MCF 10A (cell line): ENCODE measurements at places on chromosomes 13 and 19. TPM values are rescaled to one million over a fixed set of nuclear protein-coding genes. Genes with fewer than 3 reads are reported as not detected.

The LRRC63 gene
- not detected in 2 replicates for total RNA-seq

The IQCN gene
- total RNA-seq, result 0.26 and 0.42 TPM in 2 replicates

The MBD3L5 gene
- total RNA-seq, result not detected in 2 replicates

The TYROBP gene
- not detected in 2 replicates for total RNA-seq

The PSG3 gene
- total RNA-seq, result not detected in 2 replicates

The FXYD7 gene
- total RNA-seq, result not detected in 2 replicates

The ZMYM5 gene
- total RNA-seq, result 12.1 and 14.4 TPM in 2 replicates

The ZNF730 gene
- total RNA-seq, result not detected in 2 replicates

The FFAR2 gene
- not detected in 2 replicates for total RNA-seq

The ANGPTL8 gene
- not detected in 2 replicates for total RNA-seq

The EIF3K gene
- 342 and 375 TPM in 2 replicates for total RNA-seq

The TJP3 gene
- total RNA-seq, result 0.69 and 1.6 TPM in 2 replicates

The PLK5 gene
- total RNA-seq, result 0.21 and 0.22 TPM in 2 replicates

DNA sequence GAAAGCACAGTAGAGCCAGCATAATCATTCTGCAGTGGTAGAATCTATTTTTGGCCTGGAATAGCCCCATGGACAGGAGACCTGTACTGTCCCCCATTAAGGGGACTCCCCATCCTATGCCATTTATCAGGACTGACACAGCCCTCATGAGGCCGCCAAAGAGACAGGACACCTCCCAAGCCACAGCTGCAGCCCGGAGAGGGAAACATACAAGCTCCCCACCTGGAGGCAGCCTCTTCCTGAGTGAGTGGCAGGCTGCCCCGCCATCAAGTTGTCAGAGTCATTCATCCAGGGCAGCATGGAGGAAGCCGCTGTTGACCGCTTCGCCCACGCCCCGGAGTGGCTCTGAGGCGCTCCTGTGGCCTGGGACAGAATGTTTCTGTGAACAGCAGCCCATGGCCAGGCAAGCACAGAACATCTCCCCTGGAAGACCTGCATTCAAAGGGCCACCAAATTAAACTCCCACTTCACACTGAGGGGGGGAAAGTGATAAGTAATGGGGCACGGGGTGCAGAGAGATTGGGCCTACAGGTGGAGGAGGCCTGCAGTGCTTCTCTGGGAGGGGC is 111.3 kb downstream of the ZDHHC20 start:
- DNase-seq, result no peak
- no peak overlapping the region for H3K4me3 ChIP-seq
- H3K27ac ChIP-seq, result no peak overlapping the region
- no peaks in the 10 kb centered on the region for H3K27me3 ChIP-seq
- no peaks in the 10 kb centered on the region for H3K4me1 ChIP-seq
- H3K36me3 ChIP-seq, result no peaks in the 10 kb centered on the region

- peaks cover 17% of the 10 kb centered on the region for H3K4me1 ChIP-seq
- DNase-seq, result no peak
- no peak overlapping the region for H3K4me3 ChIP-seq
- no peak overlapping the region for H3K27ac ChIP-seq
- H3K27me3 ChIP-seq, result no peaks in the 10 kb centered on the region
These were observed 11.7 kb downstream of the CYTH2 start for GRCh38 chr19:48480558-48481500.

DNA sequence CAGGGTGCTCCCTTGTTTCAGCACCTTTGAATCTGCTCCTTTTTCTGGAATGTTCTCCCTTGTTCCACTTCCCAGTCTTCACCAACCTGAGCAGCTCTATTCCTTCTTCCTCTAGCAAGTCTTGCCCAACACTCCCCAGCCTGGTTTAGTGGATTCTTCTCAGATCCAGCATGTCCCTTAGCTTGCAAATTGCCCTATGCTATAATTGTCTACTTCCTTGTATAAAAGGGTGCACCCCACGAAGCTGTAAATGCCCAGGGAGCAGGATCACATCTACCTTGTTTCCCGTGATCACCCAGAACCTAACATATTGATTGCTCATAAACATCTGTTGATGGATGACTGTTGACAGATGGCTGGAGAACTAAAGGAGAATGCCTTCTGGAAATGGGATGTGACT is 93.2 kb upstream of the C1QTNF9B start:
- no peak overlapping the region for H3K4me3 ChIP-seq
- no peaks in the 10 kb centered on the region for H3K4me1 ChIP-seq
- no peaks in the 10 kb centered on the region for H3K36me3 ChIP-seq
- no peak overlapping the region for H3K27ac ChIP-seq
- no peak for DNase-seq

GRCh38 chr19:8396563-8397203 is 6.5 kb downstream of the RAB11B start:
- H3K27me3 ChIP-seq, result no peaks in the 10 kb centered on the region
- peak overlapping the region; percentile 81 for H3K27ac ChIP-seq
- DNase-seq, result peak; percentile 68
- peaks cover 30% of the 10 kb centered on the region for H3K4me1 ChIP-seq
- H3K4me3 ChIP-seq, result no peak overlapping the region

- peaks cover 26% of the 10 kb centered on the region for H3K4me1 ChIP-seq
- no peaks in the 10 kb centered on the region for H3K36me3 ChIP-seq
- H3K27ac ChIP-seq, result no peak overlapping the region
- H3K27me3 ChIP-seq, result no peaks in the 10 kb centered on the region
- H3K4me3 ChIP-seq, result no peak overlapping the region
- DNase-seq, result no peak
These were observed 61.4 kb downstream of the ERCC5 start for GRCh38 chr13:102907016-102907756.

GRCh38 chr13:92804346-92804745 is 422.3 kb upstream of the GPC6 start:
- no peaks in the 10 kb centered on the region for H3K27me3 ChIP-seq
- H3K4me3 ChIP-seq, result no peak overlapping the region
- H3K27ac ChIP-seq, result no peak overlapping the region
- peak; percentile 25 for DNase-seq
- peaks cover 15% of the 10 kb centered on the region for H3K4me1 ChIP-seq

DNA sequence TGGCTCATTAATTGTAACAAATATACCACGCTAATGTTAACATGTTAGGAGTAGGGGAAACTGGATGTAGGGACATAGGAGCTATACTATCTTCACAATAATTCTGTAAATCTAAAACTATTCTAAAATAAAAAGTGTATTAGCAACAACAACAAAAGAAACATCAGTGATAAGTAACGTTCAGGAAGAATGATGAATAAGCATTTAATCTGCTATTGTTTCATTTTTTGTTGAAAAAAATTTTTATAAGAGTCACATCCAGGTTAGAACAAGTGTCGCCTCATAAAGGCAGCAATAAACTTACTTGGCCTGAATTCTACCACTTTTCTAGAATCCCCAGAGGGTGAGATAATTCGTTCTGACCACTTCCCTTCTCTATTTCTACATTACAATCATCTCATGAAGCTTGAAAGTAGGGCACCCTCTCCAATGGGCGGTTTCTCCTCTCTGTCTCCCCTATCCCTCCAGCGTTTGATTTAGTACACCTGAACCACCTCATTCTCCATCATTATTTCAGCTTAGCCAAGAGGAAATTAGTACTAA is 253.1 kb upstream of the IPO5 start:
- no peak overlapping the region for H3K27ac ChIP-seq
- no peaks in the 10 kb centered on the region for H3K27me3 ChIP-seq
- no peak for DNase-seq
- no peaks in the 10 kb centered on the region for H3K4me1 ChIP-seq
- no peaks in the 10 kb centered on the region for H3K36me3 ChIP-seq

GRCh38 chr13:70108356-70109105 is at the start of gene KLHL1:
Gene KLHL1, minus strand, starts transcription at chr13:70108452. Its CDS starts 753 bp downstream, at chr13:70107699.
- H3K27me3 ChIP-seq, result peaks cover 60% of the 10 kb centered on the region
- no peak within 1 kb of the TSS for H3K27ac ChIP-seq
- no peak for DNase-seq
- H3K4me3 ChIP-seq, result no peak within 1 kb of the TSS
- H3K36me3 ChIP-seq, result no peaks in the 10 kb centered on the region

- H3K4me1 ChIP-seq, result peaks cover 39% of the 10 kb centered on the region
- H3K27ac ChIP-seq, result peak overlapping the region; percentile 32
- H3K36me3 ChIP-seq, result no peaks in the 10 kb centered on the region
- DNase-seq, result peak; percentile 87
- peak overlapping the region; percentile 15 for H3K4me3 ChIP-seq
These were observed 394.3 kb downstream of the FOXO1 start for GRCh38 chr13:40271931-40272775.

DNA sequence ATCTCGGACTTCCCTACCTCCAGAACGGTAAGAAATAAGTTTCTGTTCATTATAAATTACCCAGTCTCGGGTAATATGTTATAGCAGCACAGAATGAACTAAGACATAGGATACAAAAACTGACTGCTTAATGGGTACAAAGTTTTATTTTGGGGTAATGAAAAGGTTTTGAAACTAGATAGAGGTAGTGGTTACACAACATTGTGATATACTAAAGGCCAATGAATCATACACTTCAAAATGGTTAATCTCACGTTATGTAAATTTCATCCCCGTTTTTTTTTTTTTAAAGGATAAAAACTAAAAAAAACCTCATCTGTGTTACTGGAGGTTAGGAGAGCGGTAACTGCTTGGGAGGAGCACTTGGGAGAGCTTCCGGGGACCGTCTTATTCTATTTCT is 23.5 kb downstream of the AKT2 start:
- H3K4me1 ChIP-seq, result peaks cover 12% of the 10 kb centered on the region
- H3K27me3 ChIP-seq, result no peaks in the 10 kb centered on the region
- no peak overlapping the region for H3K4me3 ChIP-seq
- no peak overlapping the region for H3K27ac ChIP-seq
- no peak for DNase-seq

DNA sequence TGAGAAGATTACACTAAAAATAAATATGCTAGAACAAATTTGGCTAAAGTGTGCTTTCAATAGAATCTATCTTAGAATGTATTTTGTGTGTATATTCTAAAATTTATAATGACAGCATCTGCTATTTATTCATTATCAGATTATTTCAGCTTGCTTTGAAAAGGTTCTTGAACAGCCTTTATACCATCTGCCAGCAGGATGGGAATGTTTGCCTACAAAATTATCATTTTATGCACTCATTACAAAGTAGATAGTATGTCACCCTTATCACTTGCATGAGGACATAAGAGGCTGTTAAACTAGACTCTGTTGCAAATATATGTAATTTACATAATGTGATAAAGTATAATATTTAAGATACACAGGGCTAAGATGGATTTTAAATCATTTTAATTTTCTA is 1286.9 kb upstream of the PCDH20 start:
- no peaks in the 10 kb centered on the region for H3K36me3 ChIP-seq
- no peaks in the 10 kb centered on the region for H3K27me3 ChIP-seq
- no peak for DNase-seq
- H3K4me1 ChIP-seq, result no peaks in the 10 kb centered on the region
- H3K4me3 ChIP-seq, result no peak overlapping the region

DNA sequence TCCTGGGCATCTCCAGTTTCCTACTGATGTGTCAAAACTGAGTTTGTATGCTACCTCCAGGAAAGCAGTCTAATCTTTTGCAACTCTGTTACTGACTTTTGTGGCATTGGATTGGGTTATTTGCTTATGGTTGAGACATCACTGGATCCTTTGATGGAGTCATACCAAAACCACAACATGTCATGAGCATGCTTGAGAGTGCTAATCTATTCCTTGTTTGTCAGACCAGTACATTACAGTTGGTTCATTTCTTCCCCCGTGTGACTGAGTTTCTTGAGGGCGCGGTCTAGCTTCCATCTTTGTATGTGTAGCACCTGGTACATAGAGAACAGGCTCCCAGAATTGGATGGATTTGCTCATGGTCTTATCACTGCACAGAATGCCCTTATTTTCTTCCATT is 43.2 kb downstream of the SUGT1 start:
- DNase-seq, result peak; percentile 33
- H3K27me3 ChIP-seq, result no peaks in the 10 kb centered on the region
- H3K27ac ChIP-seq, result peak overlapping the region; percentile 12
- peaks cover 13% of the 10 kb centered on the region for H3K36me3 ChIP-seq
- no peak overlapping the region for H3K4me3 ChIP-seq

DNA sequence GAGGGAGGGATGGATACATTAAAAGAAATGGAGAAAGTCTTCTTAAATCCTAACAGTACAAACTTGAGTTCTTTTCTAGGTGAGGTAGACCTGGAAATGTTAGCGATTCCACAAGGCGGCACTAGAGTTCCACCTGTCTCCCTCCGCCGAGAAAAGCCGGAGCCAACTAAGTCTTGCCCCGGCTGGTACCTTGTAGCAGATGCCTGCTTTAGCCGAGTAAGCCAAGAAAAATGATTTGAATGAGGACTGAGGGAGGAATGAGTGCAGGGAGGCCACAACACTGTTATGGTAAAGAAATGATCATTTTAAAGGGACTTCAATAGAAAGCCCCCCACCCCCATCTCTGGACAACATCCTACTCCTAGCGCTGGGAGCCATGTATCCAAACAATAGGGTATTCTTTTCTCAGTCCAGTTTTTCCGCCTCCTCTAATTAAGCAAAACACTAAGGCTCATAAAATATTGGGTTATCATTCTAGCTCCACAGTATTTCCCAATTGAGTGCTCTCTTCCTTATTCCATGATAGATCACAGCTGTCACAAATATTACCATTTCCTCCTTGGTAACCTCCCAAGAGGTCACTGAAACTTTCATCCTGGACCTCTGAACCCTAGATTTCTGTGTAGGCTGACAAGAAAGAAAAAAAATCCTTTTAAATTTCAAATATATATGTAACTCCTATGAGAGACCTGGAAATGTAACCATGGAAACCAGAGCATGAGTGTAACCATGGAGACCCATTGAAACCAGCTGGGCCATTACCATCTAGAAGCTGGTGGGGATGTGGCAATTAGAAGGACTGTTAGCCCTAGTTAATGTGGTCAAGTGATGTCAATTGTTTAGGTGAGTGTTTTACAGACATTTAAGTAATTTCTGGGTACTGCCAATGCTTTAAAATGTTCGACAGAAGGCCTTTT is 58.3 kb downstream of the GPALPP1 start:
- H3K27me3 ChIP-seq, result no peaks in the 10 kb centered on the region
- H3K4me1 ChIP-seq, result peaks cover 10% of the 10 kb centered on the region
- no peak overlapping the region for H3K27ac ChIP-seq

DNA sequence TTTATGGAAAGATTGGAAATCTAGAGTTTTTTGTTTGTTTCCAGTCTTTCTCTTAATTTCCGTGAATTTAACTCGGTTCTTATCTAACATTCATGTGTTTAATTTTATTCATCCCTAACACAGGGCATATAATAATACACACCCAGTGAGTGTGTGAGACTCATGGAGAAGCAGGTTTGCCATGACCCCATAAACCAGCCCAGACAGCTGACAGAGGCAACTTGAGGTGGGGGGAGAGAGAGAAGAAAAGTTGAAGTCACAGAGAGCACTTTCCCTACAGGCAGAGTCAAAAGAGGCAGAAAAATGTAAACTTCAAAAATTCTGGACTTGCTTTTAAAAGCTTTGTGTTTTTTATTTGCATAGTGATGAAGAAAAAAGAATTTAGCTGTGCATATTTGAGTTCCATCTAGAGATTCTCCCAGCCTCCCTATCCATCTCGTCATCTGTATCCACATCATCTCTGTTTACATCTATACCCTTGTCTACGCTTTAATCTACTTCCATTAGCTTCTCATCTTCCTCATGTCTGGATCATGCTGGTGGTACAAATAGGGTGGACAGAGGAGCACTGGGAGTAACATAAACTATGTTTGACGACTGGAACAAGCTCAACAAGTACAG is 60.2 kb downstream of the THSD1 start:
- peaks cover 40% of the 10 kb centered on the region for H3K4me1 ChIP-seq
- no peak for DNase-seq
- H3K4me3 ChIP-seq, result no peak overlapping the region
- H3K27ac ChIP-seq, result peak overlapping the region; percentile 46

GRCh38 chr13:39186205-39186875 is 148.1 kb downstream of the NHLRC3 start:
- H3K36me3 ChIP-seq, result no peaks in the 10 kb centered on the region
- peaks cover 88% of the 10 kb centered on the region for H3K27me3 ChIP-seq
- no peak overlapping the region for H3K4me3 ChIP-seq
- no peak for DNase-seq
- no peak overlapping the region for H3K27ac ChIP-seq

- no peaks in the 10 kb centered on the region for H3K27me3 ChIP-seq
- DNase-seq, result no peak
- H3K27ac ChIP-seq, result no peak overlapping the region
- H3K4me3 ChIP-seq, result no peak overlapping the region
- no peaks in the 10 kb centered on the region for H3K4me1 ChIP-seq
These were observed 1295.2 kb upstream of the SPRY2 start for GRCh38 chr13:81636120-81636519.
